Stimulated activated CD8-positive, alpha-beta memory T cell treated with anti-CD3 and anti-CD28 coated beads, Interleukin-4, amount 100 ng/mL, for 1 hour (primary cell): ENCODE measurements at places on chromosomes 6 and 20.

DNA sequence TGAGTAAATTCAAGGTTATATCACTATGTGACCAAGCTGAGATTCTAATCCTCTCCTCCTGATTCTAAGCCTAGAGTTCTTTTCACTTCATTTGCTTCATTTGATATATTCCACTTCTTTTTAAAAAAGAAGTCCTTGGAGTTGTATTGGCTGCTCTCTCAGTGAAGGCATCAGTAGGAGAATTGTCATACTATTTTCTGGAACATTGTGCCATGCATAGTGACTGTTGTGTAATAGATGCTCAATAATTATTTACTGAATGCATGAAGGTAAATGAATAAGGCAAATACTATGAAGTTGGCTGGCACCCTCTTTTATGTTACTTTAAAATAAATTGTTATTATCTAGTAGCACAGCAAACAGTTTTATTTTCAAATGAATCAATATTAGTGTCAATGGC, 189.4 kb downstream of the MTFR2 start:
- DNase-seq = no peak

DNA sequence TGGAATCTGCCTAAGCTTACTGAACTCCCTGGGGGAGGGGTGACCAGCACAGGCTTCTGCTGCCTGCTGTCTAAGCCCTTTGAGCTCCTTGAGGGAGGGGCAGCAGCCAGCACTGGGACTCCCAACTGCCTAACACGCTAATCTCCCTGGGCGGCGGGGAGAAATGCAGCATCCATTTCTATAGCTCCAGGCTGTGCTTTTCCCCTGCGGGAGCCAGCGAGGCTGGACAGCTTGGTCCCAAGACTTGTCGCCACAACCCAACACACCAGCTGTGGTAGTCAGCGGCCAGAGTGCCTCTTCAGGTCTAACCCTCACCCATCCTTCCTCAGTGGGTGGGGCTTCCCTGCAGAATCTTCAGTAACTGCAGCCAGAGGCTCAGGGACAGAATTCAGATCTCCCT, 64.6 kb downstream of the VGLL2 start:
- no peak for DNase-seq

DNA sequence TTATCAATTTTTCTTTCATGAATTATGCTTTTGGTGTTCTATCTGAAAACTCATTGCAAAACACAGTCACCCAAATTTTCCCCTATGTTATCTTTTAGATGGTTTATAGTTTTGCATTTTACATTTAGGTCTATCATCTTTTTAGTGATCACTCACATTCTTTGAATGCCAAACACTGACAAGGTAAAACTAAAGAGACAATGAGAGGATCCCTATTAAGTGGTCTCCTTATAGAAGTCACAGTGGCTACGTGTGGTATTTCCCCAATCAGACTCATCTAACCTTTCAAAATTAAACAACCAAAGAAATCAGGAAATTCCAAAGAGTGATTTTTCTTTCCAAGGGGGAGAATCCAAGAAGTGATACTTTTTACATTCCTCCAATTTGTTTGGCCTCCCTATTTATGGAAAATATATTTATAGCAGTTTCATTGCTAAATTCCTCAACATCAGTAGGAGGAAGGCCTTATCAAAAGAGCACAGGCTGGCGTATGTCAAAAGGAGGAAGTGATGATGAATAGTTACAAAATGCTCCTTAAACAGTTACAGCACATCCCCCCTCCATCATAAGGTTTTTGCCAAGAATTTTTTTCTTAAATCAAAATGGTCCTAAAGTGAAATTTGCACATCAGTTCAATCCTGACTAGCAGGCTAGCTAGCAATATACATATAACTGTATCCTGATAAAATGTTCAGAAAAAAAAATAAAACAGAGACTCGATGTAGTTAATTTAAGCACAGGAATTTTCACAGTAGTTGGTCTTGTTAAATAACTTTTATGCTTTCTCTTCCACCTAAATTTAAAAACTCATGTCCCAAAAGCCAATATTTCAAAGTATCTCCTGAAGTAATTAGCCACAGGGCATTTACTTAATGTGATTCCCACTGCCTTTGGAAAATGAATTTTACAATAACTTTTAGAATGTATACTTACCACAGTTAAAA, 76.2 kb upstream of the IPCEF1 start:
- DNase-seq = no peak

DNA sequence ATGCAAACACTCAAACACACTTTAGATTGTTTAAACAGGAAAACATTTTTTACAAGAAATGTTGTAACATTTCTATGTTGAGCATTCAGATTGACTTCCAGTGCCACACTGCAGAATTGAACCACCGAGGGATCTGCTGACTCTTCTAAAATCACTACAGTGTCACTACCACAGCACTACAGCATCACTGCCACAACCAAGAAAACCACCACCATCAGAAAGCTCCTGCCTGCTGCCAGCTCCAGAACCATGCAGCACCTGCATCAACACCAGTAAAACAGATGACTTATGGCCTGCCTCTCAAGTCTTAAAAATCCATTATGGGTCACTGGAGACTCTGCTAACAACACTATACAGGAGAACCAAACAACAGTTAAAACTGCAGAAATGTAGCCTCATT, 25.4 kb upstream of the BTN3A2 start:
- DNase-seq = no peak

DNA sequence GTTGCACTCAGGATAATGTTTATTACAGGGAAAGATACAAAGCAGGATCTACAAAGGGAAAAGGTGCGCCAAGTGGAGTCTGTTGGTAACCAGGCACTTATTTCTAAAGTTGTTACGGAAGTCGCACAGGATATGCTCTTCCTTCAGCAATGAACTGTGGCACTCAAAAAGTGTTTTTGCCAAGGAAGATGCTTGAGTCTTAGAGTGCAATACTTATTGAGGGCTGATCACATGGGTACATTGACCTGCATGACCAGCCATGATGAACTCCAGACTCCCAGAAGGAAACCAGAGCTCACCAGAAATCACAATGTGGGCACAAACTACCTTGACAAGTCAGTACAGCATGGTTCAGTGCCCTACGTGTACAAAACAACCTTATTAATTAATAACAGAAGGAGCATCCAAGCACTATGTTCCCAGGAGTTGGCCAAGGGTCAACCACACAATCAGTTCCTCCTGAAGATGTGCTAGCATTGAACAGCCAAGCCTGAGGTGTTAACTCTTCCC, 270.7 kb upstream of the TFAP2D start:
- no peak for DNase-seq

- DNase-seq = no peak
These were observed 15.5 kb downstream of the TMEM151B start for GRCh38 chr6:44285552-44286284.

- no peak for DNase-seq
These were observed 61.1 kb upstream of the GATA5 start for GRCh38 chr20:62536871-62537401.

GRCh38 chr6:109237077-109237985, 142.0 kb downstream of the CEP57L1 start:
- DNase-seq = no peak

DNA sequence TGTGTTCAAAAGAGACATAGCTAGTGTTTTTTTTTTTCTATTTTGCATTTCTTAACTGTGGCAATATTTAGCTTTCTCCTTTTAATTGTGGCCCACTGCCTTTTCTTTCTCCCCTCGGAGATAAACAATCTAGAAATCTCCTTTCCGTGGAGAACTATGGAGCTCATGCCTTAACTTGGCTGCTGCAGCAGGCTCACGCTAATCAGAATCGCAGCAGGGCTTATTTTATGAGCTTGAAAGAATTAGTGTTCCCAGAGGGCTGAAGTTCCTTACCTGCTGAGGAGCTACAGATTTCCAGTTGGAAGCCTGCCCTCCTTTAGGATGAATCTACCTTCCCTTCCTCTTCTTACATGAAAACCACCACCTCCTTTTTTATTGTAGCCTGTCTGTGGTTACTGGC, 35.6 kb downstream of the CTNNBL1 start:
- no peak for DNase-seq

DNA sequence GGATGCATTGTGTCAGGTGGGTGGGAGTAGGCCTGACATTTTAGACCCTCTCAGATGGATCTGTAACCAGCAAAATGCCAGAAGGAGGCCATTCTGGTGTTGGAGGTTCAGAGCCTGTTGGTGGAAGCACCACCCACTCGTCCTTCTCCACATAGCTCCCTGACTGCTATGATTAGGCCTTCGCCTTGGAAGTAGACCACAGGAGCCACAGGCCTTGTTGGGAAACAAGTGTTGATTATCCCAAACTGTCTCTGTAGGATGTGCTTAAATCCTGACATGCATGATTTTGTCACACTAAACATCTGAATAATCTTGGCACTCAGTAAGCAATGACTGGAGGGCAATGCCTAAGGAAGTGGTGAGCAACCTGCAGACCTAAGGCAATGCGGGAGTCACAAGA, 117.2 kb upstream of the LY86 start:
- DNase-seq = no peak

- no peak for DNase-seq
These were observed 283.4 kb upstream of the RUNX2 start for GRCh38 chr6:45044510-45045252.

DNA sequence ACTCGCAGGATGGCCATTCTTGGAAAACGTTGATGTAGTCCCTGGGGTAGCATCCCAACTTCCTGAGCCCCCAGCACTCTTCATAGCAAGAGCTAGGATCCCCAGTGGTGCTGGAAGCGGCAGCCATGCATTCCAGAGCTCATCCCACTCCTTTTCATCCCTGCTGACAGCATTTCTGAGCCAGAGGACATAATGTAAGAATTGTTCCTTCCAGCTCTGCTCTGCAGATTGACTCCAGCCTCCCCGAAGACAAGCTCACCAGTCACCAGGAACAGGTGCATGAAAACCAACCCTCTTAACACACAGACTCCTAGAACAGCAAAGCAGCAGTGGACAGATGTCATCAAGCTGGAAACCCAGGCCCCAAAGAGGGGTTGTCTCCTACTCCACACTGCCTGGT, 3.8 kb downstream of the SLC13A3 start:
- no peak for DNase-seq

- DNase-seq = no peak
These were observed 6.4 kb downstream of the CHRNA4 start for GRCh38 chr20:63354636-63355350.

- no peak for DNase-seq
These were observed 42.0 kb downstream of the KIAA1755 start for GRCh38 chr20:38218566-38218885.

- DNase-seq = no peak
These were observed 198.1 kb upstream of the UST start for GRCh38 chr6:148548749-148549140.

- no peak for DNase-seq
These were observed 28.2 kb upstream of the ARMC2 start for GRCh38 chr6:108820006-108820405.

DNA sequence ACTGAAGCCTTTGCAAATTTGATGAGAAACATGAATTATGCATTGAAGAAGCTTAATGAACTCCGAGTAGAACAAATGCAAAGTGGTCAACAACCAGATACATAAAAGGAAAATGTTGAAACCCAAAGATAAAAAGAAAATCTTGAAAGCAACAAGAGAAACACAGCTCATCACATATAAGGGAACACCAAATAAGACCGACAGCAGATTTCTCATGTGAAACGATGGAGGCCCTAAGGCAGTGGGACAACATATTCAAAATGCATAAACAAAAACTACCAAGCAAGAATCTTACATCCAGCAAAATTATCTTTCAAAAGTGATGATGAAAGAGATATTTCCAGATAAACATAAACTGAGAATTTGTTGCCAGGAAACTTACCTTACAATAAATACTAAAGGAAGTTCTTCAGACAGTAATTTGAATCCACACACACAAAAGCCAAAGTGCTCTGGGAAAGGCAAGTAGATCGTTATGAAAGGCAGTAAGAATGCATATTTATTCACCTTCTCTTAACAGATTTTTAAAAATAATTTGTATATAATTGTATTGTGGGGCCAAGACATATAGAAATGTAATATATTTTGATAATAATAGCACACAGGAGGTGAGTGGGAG, 22.5 kb downstream of the SLC52A3 start:
- no peak for DNase-seq

GRCh38 chr6:7787137-7787608, 61.3 kb downstream of the BMP6 start:
- DNase-seq = no peak

- no peak for DNase-seq
These were observed 37.1 kb upstream of the TFAP2A start for GRCh38 chr6:10451828-10452509.

GRCh38 chr6:21856456-21856825, 262.9 kb downstream of the SOX4 start:
- DNase-seq = no peak

DNA sequence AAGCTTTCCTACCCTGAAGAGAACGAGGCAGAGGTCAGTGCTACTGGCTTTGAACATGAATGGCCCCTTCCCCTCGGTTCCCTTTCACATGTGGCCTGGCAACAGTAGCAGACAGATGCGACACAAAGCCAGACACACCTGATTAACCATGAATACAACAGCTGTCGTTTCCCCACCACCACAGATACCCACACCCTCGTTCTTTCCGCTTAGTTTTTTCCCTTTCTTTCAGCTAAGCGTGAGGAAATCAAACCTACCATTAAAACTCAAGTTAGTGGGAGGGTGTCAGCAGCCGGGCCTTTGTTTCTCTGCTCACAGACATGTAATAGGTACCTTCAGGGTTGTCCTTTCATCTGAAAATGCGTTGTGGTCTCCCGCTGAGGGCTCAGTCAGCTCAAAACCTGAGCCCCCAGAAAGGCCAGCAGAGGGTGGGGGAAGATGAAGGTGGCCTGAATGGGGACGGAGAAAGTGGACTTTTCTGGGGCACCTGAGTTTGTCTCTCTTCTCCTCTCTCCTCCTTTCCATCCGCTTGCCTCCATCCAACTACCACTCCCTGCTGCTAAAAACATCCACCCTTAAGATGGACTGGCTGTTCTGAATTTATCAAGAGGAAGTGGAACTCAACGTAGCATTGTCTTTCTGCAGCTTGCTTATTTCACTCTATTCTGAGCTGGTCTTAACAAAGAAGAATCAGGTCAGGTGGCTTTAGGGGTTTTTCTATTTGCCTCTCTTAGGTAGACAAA, 516.6 kb upstream of the JARID2 start:
- no peak for DNase-seq

DNA sequence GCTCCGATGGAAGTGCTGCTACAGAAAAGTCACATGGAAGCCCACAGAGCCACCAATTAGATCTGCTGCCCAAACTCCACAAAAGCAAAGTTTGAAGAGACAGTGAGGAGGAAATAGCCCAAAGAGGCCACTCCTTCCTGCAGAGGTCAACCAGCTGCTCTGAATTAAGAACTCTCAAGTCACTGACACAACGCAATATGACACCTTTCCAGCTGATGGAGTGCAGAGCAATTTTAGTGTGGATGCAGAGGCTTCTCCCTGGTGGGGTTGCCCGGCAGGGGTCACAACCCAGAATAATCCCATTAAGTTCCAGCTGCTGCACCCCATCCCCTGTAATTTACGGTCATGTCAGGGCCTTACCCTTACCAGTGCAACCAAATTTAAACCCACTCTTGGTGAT, 361.9 kb upstream of the JARID2 start:
- no peak for DNase-seq

GRCh38 chr6:47334334-47334733, 24.6 kb upstream of the TNFRSF21 start:
- no peak for DNase-seq
